ENCODE measurements at places on chromosomes 4 and X.

- no peaks in the 10 kb centered on the region for H3K27me3 ChIP-seq
- H3K4me3 ChIP-seq, result peak within 1 kb of the TSS; percentile 87
- H3K4me1 ChIP-seq, result peaks cover 12% of the 10 kb centered on the region
- H3K27ac ChIP-seq, result peak within 1 kb of the TSS; percentile 70
- H3K36me3 ChIP-seq, result peaks cover 4% of the 10 kb centered on the region
- peak; percentile 92 for DNase-seq
Observed at GRCh38 chr4:47914220-47914925, at the start of gene NFXL1. TSS of gene NFXL1 (minus strand) at chr4:47914583. CDS start at chr4:47914203, 380 bp downstream.

DNA sequence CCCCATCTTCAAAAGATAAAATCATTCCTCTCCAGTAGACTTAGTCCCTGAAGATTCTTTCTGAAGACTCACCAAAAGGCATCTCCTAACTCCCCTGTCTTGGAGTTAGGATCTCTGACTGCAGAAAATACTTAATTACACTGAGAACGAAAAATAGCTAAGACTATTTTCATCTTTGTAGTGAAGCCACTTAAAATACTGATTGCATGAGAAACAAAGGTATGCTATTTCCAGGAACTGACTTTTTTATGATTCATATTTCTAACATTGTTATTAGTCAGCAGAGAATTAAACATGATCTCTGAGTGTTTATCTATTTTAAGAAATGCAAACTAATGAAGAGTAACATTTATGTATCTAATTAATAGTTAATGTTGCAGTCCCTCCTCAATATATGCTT lies 71.8 kb upstream of the NR3C2 start:
- H3K4me1 ChIP-seq, result no peaks in the 10 kb centered on the region
- H3K27ac ChIP-seq, result no peak overlapping the region
- no peaks in the 10 kb centered on the region for H3K36me3 ChIP-seq
- H3K27me3 ChIP-seq, result no peaks in the 10 kb centered on the region
- DNase-seq, result no peak
- no peak overlapping the region for H3K4me3 ChIP-seq

- no peaks in the 10 kb centered on the region for H3K4me1 ChIP-seq
- no peaks in the 10 kb centered on the region for H3K27me3 ChIP-seq
- no peaks in the 10 kb centered on the region for H3K36me3 ChIP-seq
- H3K27ac ChIP-seq, result no peak overlapping the region
Observed at GRCh38 chr4:130359542-130359941, 1263.6 kb downstream of the C4orf33 start.

DNA sequence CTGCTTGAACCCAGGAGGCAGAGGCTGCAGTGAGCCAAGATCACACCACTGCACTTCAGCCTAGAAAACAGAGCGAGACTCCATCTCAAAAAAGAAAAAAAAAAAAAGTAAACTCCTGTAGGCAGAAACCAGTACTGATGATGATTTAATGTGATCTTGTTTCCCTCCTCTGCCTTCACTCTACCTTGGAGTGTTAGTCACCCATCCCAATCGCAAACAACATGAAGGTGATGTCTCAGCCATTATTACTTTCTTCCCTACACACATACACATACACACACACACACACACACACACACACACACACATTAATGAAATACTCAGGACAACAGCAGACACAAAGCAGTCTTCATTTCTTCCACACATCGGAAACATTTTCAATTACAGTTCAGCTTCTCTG lies 15.6 kb downstream of the XKRX start:
- DNase-seq, result no peak
- no peak overlapping the region for H3K4me3 ChIP-seq
- H3K36me3 ChIP-seq, result no peaks in the 10 kb centered on the region
- no peak overlapping the region for H3K27ac ChIP-seq
- H3K27me3 ChIP-seq, result no peaks in the 10 kb centered on the region

DNA sequence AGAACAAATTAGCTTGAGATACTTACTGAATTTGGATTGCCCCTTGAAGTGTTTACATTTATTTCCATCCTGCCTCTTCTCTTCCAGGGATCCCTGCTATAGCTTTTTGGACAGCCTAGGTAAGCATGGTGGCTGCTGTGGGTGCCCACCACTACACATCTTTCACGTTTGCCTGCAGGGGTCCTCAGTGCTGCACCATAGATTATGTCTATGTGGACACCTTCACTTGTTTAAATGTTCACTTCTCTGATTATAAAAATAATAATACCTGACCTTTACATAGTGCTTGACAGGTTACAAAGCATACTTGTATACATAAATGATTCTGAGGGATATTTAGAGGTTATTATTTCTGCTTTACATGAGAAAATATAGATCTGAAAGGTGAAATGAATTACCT lies 67.9 kb upstream of the SLC4A4 start:
- no peak overlapping the region for H3K4me3 ChIP-seq
- no peaks in the 10 kb centered on the region for H3K36me3 ChIP-seq
- H3K4me1 ChIP-seq, result peaks cover 16% of the 10 kb centered on the region
- no peak for DNase-seq
- H3K27me3 ChIP-seq, result no peaks in the 10 kb centered on the region
- H3K27ac ChIP-seq, result no peak overlapping the region

- no peak within 1 kb of the TSS for H3K27ac ChIP-seq
- H3K4me3 ChIP-seq, result no peak within 1 kb of the TSS
- H3K36me3 ChIP-seq, result no peaks in the 10 kb centered on the region
- no peaks in the 10 kb centered on the region for H3K27me3 ChIP-seq
Observed at GRCh38 chrX:42778096-42778495, at the start of gene PPP1R2C. TSS of gene PPP1R2C (minus strand) at chrX:42778163. CDS start at chrX:42778079, 84 bp downstream.

DNA sequence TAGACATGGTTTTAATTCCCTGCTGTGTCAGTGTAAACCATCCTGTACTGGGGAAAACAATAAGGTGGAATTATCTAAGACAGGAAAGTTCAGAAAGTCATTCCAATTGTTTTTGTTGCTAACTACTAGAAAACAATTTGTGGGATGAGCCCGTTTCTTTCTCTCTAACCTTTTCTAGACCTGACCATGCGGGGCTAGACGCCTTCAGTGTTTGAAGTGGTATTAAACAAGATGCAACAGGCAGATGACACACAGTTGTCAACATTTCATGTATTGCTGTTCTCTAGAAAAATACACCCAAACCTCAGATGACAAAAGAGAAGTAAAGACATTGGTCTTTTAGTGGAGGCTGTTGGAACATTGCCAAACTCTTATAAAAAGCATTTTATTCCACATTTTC lies 105.7 kb downstream of the FRAS1 start:
- H3K4me1 ChIP-seq, result no peaks in the 10 kb centered on the region
- H3K36me3 ChIP-seq, result no peaks in the 10 kb centered on the region
- H3K27me3 ChIP-seq, result no peaks in the 10 kb centered on the region
- no peak for DNase-seq

DNA sequence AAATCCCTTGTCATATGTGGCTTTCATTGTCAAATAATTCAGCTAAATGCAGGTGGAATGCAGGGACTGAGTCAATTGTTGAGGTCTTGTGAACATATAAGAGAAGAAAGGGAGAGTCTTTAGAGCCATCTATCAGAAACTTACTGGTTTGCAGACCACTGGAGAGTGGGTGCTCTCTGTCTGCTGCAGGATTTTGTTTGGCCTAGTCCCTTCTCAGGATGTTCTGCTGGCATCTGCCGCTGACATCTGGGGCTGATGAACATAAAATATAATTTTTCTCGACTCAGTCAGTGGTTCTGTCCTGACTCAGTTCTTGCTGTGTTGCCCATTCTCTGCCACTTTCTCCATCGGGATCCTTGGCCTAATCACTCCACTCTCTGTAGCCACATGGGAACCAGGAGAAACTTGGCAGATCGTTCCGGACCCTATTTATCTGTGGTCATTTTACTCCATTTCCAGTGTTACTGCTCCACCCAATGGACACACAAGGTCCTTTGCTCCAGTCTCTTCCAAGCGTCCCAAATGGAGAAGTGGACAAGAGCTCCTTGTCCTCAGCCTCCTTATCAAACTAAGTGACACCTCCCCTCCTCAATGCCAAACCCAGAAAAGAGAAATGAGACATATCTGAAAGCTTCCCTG lies 436.2 kb downstream of the FAT4 start:
- no peaks in the 10 kb centered on the region for H3K27me3 ChIP-seq
- no peaks in the 10 kb centered on the region for H3K4me1 ChIP-seq
- no peak overlapping the region for H3K27ac ChIP-seq
- H3K4me3 ChIP-seq, result no peak overlapping the region
- no peaks in the 10 kb centered on the region for H3K36me3 ChIP-seq
- DNase-seq, result no peak

DNA sequence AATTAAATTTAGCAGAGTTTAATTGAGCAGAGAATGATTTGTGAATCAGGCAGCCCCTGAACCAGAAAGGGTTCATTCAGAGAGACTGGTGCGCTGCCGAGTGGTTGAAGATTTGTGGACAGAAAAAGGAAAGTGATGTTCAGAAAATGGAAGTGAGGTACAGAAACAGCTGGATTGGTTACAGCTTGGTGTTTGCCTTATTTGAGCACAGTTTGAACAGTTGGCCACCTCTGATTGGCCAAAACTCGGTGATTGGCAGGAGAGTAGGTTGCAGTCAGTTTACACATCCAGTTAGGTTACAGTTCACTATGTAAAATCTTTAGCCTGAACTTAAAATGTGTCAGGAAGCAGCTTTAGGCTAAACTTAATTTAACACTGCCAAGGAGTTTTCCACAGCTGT lies 14.9 kb downstream of the MID1IP1 start:
- no peaks in the 10 kb centered on the region for H3K36me3 ChIP-seq
- no peaks in the 10 kb centered on the region for H3K27me3 ChIP-seq
- peaks cover 26% of the 10 kb centered on the region for H3K4me1 ChIP-seq
- H3K4me3 ChIP-seq, result no peak overlapping the region
- DNase-seq, result no peak
- peak overlapping the region; percentile 68 for H3K27ac ChIP-seq

DNA sequence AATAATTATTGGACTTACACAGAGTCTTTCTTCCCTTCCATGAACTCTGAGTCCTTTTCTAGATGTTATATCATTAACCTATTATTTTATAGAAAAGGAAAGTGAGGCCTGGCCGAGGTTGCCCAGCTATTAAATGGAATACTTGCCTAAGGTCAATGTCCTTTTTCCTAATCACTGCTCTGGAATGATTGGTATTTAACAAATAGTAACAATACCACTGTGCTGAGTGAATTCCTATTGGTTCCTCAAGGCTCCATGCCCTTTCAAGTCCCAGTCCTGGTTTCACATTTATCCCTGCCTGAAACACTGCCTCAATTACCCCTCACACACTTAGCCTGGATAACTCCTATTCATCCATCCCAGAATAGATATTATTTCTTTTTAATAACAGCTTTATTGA lies 6.2 kb downstream of the TCEAL9 start:
- no peaks in the 10 kb centered on the region for H3K4me1 ChIP-seq
- H3K4me3 ChIP-seq, result no peak overlapping the region
- H3K27ac ChIP-seq, result no peak overlapping the region
- H3K36me3 ChIP-seq, result no peaks in the 10 kb centered on the region
- no peak for DNase-seq
- H3K27me3 ChIP-seq, result no peaks in the 10 kb centered on the region

DNA sequence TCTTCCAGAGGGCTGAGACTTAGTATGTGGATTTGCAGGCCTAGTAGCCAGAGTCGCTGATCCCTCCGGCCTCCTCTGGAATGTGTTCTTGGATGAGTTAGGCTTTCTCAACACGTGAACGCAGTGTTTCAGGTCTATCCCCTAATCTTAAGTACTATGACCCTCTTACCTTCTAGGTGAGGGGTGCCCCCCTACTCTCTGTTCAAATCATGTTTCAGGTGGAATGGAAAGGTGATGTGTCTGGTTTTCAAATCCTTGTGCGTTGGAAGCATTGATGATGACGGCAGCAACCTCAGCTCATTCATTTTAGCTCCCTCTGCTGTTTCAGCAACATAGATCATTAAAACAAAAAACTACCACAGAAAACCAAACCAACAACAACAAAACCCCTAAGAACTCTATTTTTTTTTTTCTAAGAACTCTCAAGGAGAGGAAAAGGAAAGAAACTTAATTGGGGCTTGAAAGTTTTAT lies 56.4 kb downstream of the RWDD4 start:
- peaks cover 13% of the 10 kb centered on the region for H3K27me3 ChIP-seq
- H3K36me3 ChIP-seq, result no peaks in the 10 kb centered on the region
- DNase-seq, result no peak
- no peak overlapping the region for H3K27ac ChIP-seq
- H3K4me3 ChIP-seq, result no peak overlapping the region

- H3K4me1 ChIP-seq, result peaks cover 7% of the 10 kb centered on the region
- no peak for DNase-seq
- peaks cover 3% of the 10 kb centered on the region for H3K36me3 ChIP-seq
- no peaks in the 10 kb centered on the region for H3K27me3 ChIP-seq
- peak overlapping the region; percentile 3 for H3K27ac ChIP-seq
Observed at GRCh38 chr4:152510349-152511147, 25.3 kb downstream of the FBXW7 start.

DNA sequence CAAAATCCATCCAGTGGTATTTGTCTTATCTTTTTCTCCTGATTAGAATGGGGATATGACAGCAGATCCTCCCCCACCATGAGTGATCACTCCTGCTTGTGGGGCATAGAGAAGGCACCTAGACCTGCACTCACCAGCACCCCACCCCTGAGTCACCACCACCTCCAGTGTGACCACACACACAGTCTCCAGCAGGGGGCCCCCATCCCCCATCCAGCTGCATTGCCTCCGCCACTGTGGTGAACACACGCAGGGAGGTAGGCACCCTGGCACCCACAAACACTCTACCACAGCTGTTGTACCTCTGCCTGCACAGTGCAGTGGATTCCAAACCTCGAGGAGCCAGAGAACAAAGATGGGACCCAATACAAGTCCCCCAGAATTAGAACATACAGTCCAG lies 9.0 kb upstream of the MAGEA8 start:
- no peak overlapping the region for H3K4me3 ChIP-seq
- H3K4me1 ChIP-seq, result peaks cover 4% of the 10 kb centered on the region
- H3K36me3 ChIP-seq, result no peaks in the 10 kb centered on the region
- no peak overlapping the region for H3K27ac ChIP-seq
- no peaks in the 10 kb centered on the region for H3K27me3 ChIP-seq

- no peak overlapping the region for H3K4me3 ChIP-seq
- DNase-seq, result no peak
- H3K36me3 ChIP-seq, result no peaks in the 10 kb centered on the region
- H3K27me3 ChIP-seq, result no peaks in the 10 kb centered on the region
- H3K27ac ChIP-seq, result no peak overlapping the region
Observed at GRCh38 chr4:113958766-113959538, 20.5 kb downstream of the ARSJ start.

- H3K36me3 ChIP-seq, result no peaks in the 10 kb centered on the region
- H3K4me1 ChIP-seq, result no peaks in the 10 kb centered on the region
- no peak for DNase-seq
- no peak overlapping the region for H3K27ac ChIP-seq
Observed at GRCh38 chr4:74018771-74019170, 19.7 kb downstream of the CXCL3 start.

GRCh38 chrX:16771483-16772398 lies 14.5 kb upstream of the TXLNG start:
- H3K36me3 ChIP-seq, result no peaks in the 10 kb centered on the region
- no peaks in the 10 kb centered on the region for H3K27me3 ChIP-seq
- DNase-seq, result no peak
